Epithelial cell of proximal tubule (primary cell): ENCODE measurements at places on chromosomes 12 and 14. TPM values are rescaled to one million over a fixed set of nuclear protein-coding genes. Genes with fewer than 3 reads are reported as not detected.

The HNF1A gene
- 0.17 and 0.36 TPM in 2 replicates for total RNA-seq

The RIPK3 gene
- total RNA-seq, result 6.4 and 7.6 TPM in 2 replicates

The MDGA2 gene
- 0.07 and 0.23 TPM in 2 replicates for total RNA-seq

The LYSET gene
- 3.3 and 13.1 TPM in 2 replicates for total RNA-seq

The MANSC1 gene
- 10.1 and 10.6 TPM in 2 replicates for total RNA-seq

The MFAP5 gene
- 0.75 and 0.94 TPM in 2 replicates for total RNA-seq

The LRCOL1 gene
- not detected in 2 replicates for total RNA-seq

The BICDL1 gene
- total RNA-seq, result 4.6 and 7.0 TPM in 2 replicates
